ENCODE measurements at places on chromosomes 16 and 17.

- DNase-seq = no peak
These were observed 8.4 kb upstream of the TRPV2 start for GRCh38 chr17:16406742-16407674.

DNA sequence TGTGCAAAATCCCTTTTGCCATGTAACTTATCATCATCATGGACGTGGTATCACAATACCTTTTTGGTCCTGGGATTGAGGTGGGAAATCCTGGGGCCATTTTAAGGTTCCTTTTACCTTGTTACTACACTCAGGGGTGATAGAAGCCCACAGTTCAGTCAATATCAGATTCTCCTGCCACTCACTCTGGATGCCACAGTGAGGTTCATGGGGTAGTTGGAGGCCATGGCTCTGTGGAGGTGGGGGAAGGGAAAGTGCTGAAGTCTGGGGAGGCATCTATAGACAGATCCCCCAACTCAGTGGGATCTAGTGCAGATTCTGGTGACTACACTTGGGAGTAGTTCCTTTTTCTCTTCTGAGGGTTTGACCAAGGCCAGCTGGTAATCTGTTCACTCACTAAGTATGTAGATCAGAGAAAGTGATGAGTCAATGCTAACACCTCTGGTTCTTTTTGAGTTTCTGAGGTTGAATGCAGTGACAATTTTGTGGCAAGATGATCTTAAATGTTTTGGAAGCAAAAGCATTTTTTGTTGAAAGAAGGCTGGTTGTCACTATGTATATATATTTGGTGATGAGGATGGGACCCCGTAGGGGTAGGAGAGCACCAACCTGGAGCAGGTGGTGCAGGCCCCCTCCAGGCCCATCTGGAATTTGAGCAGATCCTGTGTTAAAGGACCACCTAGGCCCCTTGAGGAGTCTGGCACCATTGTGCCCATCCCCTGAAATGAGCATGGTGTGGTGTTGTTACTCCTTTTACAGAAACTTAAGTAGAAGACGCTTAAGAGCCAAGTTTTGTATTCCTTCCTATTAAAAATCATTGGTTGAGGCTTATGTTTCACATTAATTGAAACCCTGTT is 18.8 kb upstream of the IRF8 start:
- DNase-seq = no peak

- DNase-seq = no peak
These were observed 21.5 kb downstream of the GRB7 start for GRCh38 chr17:39759204-39759603.

DNA sequence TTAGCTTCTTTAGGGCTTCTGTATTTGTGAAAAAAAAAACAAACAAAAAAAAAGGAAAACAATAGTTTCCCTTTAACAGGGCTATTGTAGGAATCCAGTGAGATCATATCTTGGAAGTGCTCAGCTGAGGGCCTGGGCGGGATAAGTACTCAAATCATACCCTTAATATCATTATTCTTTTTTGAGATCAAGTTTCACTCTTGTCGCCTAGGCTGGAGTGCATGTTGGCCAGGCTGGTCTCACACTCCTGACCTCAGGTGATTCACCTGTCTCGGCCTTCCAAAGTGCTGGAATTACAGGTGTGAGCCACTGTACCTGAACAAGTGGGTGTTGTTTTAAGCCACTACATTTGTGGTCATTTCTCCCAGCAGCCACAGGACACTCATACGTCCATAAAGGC is 87.0 kb downstream of the CDH13 start:
- no peak for DNase-seq

Data from T-helper 1 cell (primary cell).